ENCODE measurements at places on chromosomes 4 and X. TPM values are rescaled to one million over a fixed set of nuclear protein-coding genes. Genes with fewer than 3 reads are reported as not detected.
A peak's percentile ranks its signal among the peaks of the same experiment; 100 is the strongest.

GRCh38 chrX:27600686-27601085 lies 10.5 kb downstream of the DCAF8L2 start:
- no peaks in the 10 kb centered on the region for H3K27me3 ChIP-seq
- H3K27ac ChIP-seq: no peak overlapping the region

DNA sequence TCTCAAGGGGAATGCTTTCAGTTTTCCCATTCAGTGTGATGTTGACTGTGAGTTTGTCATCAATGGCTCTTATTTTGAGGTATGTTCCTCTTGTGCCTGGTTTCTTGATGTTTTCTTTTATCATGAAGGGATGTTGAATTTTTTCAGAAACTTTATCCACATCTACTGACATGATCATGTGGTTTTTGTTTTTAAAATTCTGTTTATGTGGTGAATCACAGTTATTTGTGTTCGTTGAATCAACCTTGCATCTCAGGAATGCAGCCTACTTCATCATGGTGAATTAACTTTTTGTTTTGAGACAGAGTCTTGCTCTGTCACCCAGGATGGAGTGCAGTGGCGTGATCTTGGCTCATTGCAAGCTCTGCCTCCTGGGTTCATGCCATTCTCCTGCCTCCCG lies 263.1 kb upstream of the KLF3 start:
- DNase-seq: no peak
- no peaks in the 10 kb centered on the region for H3K4me1 ChIP-seq
- no peaks in the 10 kb centered on the region for H3K27me3 ChIP-seq
- H3K27ac ChIP-seq: no peak overlapping the region
- H3K4me3 ChIP-seq: no peak overlapping the region

GRCh38 chr4:70703619-70704214 lies 15.4 kb downstream of the UTP3 start:
- peak overlapping the region; percentile 86 for H3K4me3 ChIP-seq
- peaks cover 21% of the 10 kb centered on the region for H3K4me1 ChIP-seq
- DNase-seq: peak; percentile 18
- no peaks in the 10 kb centered on the region for H3K27me3 ChIP-seq
- H3K27ac ChIP-seq: peak overlapping the region; percentile 93

DNA sequence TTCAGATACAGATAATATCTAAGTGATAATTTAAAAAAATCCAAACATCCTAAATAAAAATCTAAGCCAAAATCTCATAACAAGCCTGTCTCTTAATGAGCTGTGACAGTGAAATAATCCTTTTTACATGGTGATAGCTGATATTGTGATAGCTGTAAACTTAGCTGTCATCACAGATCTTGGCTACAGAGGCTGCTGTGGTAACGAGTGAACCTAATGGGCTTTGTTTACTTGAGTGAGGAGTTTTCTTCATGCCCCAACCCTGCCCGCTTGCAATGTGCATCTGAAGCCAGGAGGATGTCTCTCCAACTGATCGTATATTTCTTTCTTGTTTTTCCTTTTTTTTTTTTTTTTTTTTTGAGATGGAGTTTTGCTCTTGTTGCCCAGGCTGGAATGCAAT lies 41.5 kb upstream of the YTHDC1 start:
- no peaks in the 10 kb centered on the region for H3K27me3 ChIP-seq
- no peak overlapping the region for H3K27ac ChIP-seq
- H3K4me3 ChIP-seq: no peak overlapping the region

DNA sequence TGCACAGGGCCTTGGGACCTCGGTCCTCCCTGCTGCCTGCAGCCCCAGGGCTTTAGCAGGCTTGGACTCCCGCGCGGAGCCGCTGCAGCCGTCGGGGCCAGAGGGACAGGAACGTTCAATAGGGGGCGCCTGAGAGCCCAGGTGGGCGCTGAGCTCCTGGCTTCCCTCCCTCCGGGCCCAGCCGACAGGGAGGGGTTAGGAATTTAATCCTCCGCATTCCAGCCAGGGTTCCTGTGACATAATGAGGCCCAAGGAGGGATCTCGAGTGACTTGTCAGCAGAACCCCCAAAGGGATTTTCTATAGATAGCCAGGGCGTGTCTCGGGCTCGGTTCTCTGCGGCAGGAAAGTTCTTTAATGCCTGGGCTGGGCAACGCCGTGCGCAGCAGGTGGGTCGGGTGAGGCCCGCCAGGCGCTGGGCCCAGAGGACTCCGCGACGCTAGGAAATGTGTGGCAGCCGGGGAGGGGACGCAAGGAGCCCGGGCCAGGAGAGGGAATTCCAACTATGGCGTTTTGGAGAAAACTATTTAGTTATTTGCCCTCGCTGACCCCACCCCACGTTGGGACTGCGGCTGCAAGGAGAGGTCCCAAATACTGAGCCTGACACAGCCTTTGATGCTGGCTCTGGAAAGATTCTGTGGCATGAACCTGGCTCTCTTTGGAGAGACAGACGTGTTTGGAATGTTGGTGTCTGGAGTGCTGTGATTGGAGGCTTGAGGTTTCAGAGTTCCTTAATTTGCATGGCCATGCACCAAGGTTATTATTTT lies 285.2 kb upstream of the GATB start:
- no peak overlapping the region for H3K4me3 ChIP-seq
- H3K27me3 ChIP-seq: peaks cover 26% of the 10 kb centered on the region
- H3K4me1 ChIP-seq: peaks cover 9% of the 10 kb centered on the region
- no peaks in the 10 kb centered on the region for H3K36me3 ChIP-seq
- H3K27ac ChIP-seq: no peak overlapping the region

KIT gene
- total RNA-seq: 4.1 TPM
